KBM-7 (cell line): ENCODE measurements at places on chromosomes 7 and 10.
A peak's percentile ranks its signal among the peaks of the same experiment; 100 is the strongest.

DNA sequence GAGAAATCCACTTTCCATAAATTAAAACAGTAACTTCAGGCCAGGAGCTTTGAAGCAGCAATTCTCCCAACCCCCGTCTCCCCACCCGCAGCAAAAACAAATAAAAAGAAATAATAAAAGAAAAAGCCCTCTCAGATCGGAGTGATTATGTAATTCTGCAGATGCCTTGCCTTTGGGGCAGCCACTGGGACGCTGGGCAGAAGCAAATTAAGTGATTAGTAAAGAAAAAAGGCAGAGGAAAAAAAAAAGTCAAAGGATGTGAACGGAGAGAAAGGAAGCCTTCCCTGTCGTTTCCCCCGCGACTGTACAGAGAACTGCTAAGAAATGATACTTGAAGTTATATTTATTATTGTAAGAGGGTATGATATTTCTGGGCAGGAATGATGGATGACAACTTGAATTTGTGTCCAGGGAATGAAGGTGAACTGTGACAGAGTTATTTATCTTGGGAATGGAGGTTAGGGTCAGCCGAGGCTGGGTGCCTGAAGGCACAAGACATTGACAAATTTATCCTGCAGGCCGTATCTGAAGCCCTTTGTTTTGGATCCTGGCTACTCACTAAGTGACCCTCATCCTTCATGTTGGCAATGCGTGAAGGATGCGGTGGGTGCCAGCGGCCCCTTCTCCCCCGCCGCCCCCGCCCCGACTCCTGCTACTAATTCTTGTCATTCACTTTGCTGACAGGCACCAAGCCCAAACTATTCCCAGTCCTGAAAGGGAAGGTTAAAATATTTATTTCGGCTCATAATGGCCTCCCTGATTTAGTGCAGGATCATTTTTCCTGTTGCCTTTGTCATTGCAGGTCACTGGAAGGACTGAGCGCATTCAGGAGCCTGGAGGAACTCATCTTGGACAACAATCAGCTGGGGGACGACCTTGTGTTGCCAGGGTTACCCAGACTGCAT, 604.0 kb downstream of the LRMDA start:
- no peak for DNase-seq

DNA sequence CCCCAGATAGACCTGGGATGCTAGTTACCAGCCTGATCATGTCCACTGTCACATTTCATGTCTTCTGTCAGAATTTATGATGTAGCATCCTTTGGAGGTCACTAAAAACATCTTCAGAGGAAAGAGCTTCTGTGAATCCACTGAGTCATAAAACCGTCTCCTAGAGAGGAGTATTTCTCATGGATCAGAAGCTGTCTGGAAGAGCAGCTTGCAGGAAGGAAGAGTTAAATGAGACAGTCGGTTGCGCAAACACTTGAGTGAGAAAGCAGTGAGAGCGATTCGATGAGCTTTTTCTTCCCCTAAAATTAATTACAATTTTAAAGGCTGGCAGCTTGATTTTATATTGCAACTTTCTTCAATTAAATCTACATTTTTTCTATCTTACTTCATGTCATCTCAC, 47.2 kb upstream of the WDR11 start:
- no peak for DNase-seq

GRCh38 chr7:79180533-79180932, 272.9 kb downstream of the MAGI2 start:
- DNase-seq, result no peak

GRCh38 chr7:96179837-96180236, 142.1 kb downstream of the SLC25A13 start:
- no peak for DNase-seq

DNA sequence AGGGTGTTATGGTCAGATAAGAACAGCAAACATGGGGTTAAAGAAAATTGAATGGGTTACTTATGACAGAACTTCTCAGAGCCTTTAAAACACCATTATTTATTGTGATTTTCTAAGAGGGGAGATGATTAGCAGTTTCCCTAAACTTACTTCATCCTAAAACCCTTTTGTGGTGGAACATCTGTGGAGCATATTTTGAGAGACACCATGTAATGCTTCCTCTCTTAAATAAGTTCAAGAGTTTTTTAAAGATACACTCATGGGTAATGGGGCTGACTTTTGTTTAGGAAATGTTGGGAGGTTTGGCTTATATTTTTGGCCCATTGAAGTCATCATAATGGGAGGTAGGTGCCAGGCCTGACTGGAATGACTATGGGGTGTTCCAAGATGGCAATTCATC, 8.4 kb upstream of the PDCD4 start:
- peak; percentile 26 for DNase-seq

DNA sequence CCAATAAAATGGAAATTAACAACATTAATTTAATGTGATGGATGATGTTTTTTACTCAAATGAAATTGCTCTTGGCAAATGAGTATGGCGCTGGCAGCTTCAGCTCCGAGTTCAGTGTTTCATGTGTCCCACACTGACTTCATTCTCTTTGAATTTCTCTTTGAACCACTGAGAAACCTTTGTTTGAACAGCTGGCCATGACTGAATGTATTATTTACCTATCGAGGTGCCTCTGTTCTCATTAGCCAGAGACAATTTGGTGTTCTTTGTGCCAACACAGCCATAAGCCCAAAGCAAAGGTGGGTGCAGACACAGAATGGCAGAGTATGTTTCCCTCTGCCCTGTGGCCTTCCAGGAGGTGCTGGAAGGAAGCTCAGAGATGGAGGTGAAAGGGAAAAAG, 42.1 kb downstream of the TMEM178B start:
- DNase-seq, result no peak

DNA sequence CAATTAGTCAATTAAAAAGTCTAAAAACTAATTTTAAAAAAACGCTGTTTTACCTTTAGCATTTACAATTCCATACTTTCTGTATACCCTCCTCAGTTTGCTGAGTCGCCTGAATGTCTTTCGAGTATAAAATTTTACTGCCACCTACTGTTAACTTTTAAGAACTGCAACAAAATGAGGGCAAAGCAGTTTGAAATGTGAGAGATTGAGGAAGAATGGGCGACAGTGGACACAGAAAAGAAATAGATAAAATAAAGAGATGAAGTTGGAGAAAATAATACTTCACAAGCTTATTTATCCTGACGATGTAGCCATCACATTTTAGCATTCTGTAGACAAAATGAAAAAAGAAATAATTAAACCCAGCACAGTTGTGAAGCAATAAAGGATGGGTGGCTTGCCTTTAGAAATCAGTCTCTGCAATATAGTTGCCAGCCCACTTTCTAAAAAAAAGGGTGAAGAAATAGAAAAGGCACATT, 110.8 kb upstream of the PTN start:
- peak; percentile 70 for DNase-seq

DNA sequence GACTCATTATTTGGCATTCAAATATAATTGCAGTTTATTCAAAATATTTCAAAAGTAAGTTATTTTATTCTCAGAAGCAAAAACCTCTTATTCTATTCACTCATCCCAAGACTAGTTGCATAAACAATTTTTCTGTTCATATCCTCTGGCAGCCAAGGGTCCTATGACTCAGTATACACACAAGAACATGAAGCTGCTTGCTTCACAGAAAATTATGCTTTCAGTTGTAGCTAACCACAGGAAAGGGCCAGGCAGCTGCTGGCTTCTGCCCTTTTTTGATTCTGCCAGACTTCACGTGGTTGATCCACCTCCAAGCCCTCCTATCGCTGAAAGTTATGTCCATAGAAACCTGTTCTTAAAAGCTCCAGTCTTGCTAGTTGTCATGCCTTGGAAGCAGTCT, 108.8 kb downstream of the ABCA13 start:
- DNase-seq, result no peak

DNA sequence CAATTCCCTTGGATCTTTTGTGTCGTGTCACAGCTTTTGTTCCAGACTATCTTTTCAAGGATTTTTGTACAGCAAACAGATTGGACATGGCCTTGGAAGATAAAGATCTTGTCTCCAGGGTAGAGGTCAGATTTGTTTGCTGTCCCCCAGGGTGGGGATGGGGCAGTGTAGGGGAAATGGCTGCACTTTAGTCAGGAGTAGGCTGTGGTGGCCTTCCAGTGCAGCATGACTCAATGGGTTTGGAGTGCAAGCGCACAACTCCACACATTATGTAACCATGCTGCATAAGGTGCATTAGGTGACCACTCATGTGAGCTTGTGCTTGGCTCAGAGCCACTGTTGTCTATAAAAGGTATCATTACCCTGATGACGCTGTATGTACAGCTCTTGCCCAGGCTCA, 23.9 kb upstream of the ADAMTS14 start:
- DNase-seq, result peak; percentile 30

DNA sequence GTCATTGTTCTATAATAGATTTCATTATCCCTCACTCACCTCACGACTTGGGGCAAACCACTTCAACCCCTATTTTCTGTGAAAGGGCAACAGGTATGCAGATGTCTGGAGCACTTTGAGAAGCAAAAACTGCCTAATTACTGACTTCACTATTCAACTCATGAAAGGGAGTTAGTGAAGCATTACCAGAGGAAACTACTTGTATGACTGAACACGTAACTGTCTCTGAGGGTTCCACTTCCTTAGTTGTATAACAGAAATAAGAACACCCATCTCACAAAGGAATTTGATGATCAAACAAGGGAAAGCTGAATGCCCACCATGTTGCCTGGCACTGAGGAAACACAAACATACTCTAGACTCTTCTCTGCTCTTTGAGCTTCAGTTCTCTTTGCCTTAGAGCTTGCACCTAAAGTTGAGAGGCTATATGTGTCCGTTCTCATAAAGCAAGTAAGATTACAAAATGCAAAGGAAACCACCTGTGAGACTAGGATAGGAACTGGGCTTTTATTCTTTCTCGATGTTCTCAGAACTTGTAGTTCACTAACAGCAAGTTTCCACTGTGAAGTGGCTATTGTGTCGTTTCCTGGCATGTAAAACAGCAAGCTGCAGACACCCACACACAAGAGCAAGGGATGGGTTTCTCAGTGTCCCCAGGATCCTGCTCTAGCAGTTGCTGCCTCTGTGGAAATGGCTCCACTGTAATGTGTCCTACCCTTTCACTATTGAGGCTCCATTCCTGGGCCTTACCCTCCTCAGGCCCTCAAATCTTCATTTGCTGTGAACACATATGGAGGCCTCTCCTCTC, 2.6 kb downstream of the TMEM243 start:
- peak; percentile 46 for DNase-seq

GRCh38 chr10:105538874-105539273, 897.8 kb downstream of the SORCS3 start:
- DNase-seq, result no peak

DNA sequence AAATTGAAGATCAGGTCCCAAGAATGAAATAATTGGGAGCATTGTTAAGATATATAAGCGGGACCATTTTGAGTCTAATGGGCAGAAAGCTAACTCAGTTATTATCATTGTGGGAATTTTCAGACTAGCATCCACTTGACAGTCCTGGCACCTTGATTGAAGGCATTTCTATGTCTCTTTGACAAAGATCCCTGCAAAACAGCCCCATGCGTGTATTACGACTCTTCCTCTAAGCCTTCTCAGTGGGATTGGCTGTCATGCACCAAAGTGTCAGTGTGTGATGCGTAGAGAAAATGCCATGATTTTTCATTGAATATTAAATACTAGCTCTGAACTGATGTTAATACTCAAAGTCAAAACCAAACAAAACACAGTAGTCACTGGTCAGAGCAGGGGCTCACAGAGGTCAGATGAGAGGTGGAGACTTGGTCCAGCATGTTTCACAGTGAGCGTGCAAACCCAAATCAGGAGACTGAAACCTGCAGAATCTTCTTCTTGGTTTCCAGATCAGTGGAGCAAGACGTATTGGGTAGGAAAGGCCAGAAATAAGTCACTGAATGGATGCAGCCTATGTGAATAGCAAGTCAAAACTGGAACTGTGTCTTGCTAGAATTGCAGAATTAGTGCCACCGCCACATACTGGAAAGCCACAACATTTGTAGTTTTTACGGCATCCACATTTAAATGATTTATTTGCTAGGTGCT, 303.6 kb upstream of the AKR1E2 start:
- DNase-seq, result no peak

DNA sequence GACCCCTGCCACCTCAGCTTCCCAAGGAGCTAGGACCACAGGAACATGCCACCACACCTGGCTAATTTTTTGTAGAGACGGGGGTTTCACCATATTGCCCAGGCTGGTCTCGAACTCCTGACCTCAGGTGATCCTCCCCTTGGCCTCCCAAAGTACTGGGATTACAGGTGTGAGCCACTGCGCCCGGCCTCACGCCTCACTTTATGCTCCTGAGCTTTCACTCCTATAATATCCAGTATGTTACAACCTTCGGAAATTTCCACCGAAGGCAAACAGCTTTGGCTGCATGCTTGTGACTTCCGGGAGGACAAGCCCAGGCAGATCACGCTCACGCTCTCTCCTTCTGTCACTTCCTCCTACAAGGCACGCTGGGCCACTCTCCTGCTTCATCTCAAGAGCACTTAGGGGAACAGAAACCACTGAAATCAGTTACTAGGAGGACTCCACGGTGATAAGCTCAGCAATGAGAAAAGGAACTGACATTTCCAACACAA, 4.4 kb upstream of the MAD1L1 start:
- peak; percentile 90 for DNase-seq
